ENCODE measurements at places on chromosomes 1 and 21.

- DNase-seq: peak; percentile 23
These were observed 627 bp downstream of the CERS2 start for GRCh38 chr1:150973836-150974579.

- peak; percentile 42 for DNase-seq
These were observed 633 bp downstream of the THEMIS2 start for GRCh38 chr1:27872802-27873551.

GRCh38 chr21:44650265-44650972 lies 4.0 kb downstream of the KRTAP12-4 start:
- no peak for DNase-seq

- no peak for DNase-seq
These were observed 1.4 kb upstream of the VANGL1 start for GRCh38 chr1:115640384-115640783.

DNA sequence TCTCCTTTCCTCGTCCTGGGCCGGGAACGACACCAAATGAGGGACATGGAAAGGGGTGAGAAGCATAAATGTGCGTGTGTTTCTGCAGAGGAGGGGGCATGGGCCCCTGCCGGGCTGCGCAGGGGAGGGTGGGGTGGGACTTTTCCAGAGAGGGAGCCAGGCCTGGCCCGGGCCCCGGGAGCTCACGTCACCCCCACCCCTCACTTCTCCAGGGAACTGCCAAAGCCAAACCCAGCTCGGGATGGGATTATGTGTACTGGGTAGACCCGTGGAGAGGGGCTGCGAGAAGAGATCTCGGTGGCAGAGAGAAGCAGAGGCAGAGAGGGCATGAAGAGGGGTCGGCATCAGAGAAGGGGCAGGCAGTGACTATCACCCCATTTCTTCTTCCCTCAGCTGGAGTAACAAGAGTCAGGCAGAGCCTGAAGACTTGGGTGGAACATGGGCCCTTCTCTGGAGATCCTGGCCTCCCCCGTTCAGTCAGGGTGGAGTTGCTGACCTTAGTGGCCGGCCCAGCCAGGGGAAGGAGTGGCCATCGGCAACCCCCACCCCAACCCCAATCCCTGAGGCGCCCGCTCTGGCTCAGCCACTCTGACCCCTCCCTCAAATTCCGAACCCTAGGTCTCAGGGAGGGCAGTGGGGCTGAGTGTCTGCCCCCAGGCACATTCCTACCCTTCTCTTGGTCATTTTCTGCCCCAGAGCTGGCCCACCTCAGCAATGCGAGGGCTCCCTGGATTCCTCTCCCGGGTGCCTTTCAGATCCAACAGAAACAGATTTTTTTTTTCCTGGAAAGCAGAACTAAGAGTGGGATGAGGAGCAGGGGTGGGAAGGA lies 1.2 kb downstream of the ADAMTSL4 start:
- no peak for DNase-seq

- no peak for DNase-seq
These were observed 87.6 kb upstream of the SELENON start for GRCh38 chr1:25712299-25712970.

- no peak for DNase-seq
These were observed 84.1 kb upstream of the SERBP1 start for GRCh38 chr1:67514300-67514699.

DNA sequence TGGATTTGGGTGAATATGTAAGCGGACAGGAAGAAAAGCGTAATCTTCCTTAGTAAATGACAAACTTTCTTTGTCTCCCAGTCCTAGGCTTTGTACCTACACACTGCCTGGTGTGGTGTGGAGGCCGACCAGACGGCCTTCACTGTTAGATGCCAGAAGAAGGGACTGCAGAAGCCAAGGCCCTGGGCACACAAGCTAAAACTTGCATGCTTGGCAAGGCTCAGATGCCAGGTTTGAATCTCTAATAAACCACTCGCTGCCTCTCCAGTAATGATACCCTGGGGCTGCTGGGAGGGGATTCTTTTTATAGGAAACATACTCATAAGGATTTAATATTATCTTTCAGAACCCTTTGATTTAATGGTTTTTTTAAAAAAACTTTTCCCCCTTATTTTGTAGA lies 263.8 kb downstream of the PTPRC start:
- DNase-seq: no peak

DNA sequence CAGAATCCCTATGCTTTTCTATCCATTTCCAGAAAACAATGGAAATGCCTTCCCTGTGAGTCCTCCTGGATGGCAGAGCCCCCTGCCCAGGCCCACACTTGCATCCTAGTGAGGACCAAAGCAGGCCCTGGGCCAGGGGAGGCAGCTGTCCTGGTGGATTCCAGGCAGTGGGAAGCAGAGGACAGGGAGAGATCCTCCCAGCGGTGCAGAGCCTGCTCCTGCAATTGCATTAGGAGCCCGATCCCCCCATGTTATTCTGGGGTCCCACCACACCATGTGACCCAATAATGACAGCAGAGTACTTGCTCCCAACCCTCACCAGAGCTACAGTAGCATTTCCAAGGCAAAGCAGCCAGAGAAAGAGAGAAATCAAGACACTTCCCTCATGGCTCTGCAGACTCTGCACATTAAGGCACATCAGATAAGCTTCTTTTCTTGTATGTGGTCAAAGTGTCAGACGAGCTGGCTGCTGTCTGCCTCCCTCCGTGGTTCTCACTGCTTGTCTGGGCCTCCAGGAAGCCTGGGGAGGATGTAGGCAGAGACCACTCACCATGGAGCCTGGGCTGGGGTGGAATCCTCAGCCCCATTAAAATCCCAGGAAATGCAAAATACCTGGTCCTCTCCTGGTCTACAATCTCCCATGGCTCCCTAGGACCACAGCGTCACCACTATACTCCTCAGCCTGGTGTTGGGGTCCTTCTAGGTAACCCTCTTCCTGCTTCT lies 54.9 kb upstream of the RUNX3 start:
- no peak for DNase-seq

- DNase-seq: no peak
These were observed at the start of gene BRINP2 for GRCh38 chr1:177170756-177171535. BRINP2 (plus strand) TSS chr1:177170958; CDS start chr1:177229877, 58,919 bp downstream.

DNA sequence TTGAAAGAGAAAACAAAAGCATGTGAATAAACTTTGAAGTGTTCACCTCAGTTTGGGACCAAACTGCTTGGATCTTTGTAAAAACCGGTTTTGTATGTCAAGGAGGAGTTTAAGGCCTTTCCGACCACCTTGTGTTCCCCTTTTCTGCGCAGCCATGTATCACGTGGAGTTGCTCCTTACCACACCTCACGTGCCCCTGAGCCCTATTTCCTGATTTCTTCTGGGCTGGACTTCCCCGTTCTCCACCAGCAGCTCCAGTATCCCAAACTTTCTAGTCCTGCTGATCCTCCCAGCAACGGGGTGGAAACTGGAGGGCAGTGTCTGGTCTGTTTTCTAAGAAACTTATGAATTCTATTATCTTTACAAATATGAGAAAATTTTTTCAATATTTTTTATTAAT lies 1.6 kb upstream of the SH3D21 start:
- no peak for DNase-seq

GRCh38 chr21:42381347-42381984 lies 14.4 kb downstream of the TMPRSS3 start:
- DNase-seq: no peak

DNA sequence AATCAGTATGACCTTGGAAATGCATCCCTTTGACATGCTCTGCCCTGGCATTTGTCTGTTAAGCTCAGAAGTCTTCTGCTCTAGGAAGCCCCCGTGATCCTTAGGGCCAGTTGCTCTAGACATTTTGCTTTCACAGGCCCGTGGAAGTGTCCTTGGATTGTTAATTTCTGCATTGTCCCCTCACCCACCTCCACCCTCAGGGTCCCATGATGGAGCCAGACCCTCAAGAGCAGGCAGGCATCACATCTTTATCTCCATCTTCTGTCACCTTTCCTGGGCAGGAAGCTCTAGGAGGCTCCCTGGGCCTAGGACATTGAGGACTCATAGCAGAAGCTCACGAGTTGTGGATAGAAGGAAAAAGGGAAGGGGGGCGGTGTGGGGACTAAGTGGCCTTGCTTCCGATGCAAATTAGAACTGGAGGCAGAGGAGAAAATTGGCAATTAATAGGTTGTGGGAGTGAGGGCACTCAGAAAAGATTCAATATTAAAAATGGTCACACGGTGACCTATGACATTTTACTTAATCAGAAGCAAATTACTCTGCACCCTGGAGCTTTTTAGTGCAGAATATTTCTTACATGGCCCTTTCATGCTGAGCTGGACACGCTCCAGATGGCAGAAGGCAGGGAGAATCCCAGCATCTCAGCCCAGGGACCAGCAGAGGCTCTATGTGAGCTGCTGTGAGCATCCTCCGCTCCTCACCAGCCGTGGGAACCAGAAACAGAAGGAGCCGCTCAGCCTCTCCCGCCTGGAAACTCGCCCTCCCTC lies 185.0 kb downstream of the MATN1 start:
- DNase-seq: no peak

Measured in stimulated activated CD4-positive, alpha-beta T cell treated with anti-CD3 and anti-CD28 coated beads, Interleukin-4, amount 100 ng/mL, for 48 hours (primary cell).